T-cell (primary cell): ENCODE measurements at places on chromosomes 2 and 18.
A peak's percentile ranks its signal among the peaks of the same experiment; 100 is the strongest.

- no peak for DNase-seq
These were observed 461.4 kb upstream of the SPHKAP start for GRCh38 chr2:228642861-228643260.

GRCh38 chr2:216463148-216463547, 35.5 kb upstream of the RPL37A start:
- no peak for DNase-seq

GRCh38 chr2:238278626-238279323, 9.6 kb downstream of the PER2 start:
- no peak for DNase-seq

DNA sequence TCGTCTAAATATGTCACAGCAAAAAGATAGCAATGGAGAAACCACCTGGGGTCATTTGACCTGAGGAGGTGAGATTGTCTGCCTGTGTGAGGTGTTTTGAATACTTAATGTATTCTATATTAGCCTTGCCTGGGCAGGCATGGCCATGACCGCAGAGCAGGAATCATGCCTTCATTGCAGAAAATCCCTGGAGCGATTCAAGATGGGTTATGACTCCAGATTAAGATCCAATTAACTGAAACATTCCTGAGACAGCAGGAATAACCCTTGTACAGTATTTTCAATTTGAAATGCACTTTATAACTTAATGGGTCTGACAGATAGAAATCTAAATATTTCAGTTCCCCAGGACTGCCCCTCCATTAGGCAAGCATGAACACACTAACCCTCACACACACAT, 227.3 kb upstream of the RAB6C start:
- DNase-seq, result no peak

DNA sequence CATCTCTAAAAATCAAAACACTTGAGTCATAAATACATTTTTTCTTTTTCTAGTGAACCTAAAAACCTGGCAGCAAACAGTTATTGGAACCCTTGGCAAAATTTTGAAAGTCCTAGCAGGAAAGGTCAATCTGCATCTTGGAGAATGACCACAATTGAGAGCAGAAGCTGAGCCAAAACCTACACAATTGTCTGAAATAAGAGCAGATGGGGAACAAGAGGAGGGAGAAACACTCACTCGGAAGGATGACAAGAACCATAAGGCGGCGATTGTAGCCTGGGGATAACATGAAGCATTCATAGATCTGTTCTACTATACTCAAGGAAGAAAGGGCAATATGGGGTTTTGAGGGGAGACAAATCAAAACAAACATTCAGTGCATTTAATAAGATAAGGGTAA, 117.0 kb downstream of the CHN1 start:
- no peak for DNase-seq

GRCh38 chr2:120793682-120794403, 58.2 kb downstream of the GLI2 start:
- DNase-seq, result no peak

- DNase-seq, result no peak
These were observed 66.6 kb downstream of the ITGA4 start for GRCh38 chr2:181523756-181524155.

DNA sequence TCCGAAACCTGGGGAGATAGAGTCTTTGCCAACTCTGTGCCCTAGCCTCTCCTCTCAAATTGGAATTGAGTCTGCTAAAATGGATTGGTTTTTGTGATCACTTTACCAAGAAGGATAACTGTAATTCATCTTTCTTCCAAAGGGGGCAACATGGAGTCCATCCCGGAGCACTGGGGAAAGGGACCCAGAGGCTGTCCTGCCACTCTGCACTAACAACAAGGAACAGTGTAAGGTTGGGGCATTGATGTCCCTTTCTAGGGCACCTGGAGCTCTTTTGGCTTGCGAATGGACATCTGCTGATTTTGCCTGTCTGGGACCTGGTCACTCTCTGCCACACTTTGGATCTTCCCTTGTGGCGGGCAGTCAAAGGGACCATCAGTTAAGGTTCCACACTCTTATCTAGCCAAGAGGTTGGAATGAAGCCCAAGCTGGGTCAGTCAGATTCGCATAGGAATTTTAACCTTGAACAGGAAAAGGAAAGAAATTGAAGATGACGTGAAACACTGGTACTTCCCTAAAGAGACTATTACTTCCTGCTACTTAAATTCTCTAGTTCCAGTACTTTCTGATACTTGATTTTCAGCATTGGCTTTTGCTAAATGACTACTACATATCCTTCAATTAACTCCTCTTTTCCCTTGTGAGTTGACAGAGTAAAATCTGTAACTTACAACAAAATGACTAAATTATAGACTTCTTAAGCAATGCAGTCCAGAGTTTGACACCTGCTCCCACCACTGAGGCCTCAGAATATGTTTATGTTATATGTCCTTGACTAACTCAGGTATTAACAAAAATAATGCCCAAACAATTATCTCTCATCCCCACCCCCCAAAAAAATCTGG, 64.7 kb upstream of the KLF7 start:
- DNase-seq, result no peak

GRCh38 chr18:66630831-66631230, 26.9 kb upstream of the CDH19 start:
- DNase-seq, result no peak

DNA sequence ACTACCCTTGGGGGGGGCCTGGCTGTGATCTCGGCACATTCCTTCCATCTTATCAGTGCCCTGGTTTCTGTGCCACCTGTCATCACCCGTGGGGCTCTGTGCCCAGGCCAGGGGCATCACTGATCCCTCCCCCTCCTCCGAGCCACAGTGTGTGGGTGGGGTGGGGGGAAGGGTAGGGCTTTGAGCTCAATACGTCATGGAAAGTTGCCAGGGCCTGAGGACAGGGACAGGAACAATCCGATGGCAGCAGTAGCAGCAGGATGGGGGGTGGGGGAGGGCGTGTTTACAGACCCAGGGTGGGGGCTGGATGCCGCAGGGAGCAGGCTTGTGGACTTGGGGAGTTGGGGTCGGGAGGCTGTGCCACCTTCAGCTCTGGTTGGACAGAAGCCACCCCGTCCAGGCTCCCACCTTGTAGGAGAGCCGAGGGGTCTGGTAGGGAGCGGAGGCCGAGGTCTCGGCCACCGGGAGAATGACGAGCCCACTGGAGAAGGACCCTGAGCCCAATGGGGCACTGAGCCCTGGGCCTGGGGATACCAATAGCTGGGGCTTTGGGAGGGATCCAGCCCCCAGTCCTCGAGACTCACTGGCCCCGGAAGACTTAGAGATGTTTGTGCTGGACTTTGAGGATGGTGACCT, 3.5 kb downstream of the SLC4A3 start:
- no peak for DNase-seq

DNA sequence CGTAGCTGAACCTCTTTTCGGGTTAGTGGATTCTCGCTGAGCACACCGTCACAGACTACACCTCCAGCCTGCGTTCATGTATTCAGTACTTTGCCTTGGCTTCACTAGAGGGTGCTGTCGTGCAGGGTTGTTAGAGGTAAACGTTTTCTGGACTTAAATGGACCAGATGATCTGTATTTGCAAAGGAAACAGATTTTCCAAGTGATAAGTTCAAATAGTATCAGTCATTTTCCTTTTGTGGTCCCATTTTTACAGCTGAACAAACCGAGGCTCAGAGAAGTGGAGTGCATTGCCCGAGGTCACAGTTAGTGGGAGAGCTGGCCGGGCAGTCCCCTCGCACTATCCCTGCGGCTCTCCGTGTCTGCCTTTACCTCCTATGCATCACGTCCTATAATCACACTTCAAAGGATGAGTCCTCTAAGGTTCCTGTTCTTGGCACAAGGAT, 125.9 kb downstream of the MAP4K4 start:
- DNase-seq, result peak; percentile 70

DNA sequence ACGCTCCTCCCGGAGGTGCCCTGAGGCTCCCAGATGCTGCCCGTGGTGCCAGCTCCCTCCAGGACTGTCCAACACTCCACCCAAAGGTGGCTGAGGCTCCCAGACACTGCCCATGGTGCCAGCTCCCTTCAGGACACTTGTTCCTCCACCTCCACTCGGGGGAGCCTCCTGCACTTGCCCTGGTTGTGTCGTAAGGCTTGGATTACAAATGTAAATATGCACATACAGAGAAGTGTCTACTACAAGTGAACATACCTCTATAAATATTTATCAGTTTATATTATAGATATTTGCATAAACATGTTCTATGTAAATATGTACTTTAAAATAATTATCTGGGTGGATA, 143.3 kb downstream of the PXDN start:
- no peak for DNase-seq

- DNase-seq, result no peak
These were observed 1.1 kb downstream of the GLI2 start for GRCh38 chr2:120736624-120737339.

GRCh38 chr2:127508631-127509034, 17.7 kb downstream of the IWS1 start:
- DNase-seq, result no peak

DNA sequence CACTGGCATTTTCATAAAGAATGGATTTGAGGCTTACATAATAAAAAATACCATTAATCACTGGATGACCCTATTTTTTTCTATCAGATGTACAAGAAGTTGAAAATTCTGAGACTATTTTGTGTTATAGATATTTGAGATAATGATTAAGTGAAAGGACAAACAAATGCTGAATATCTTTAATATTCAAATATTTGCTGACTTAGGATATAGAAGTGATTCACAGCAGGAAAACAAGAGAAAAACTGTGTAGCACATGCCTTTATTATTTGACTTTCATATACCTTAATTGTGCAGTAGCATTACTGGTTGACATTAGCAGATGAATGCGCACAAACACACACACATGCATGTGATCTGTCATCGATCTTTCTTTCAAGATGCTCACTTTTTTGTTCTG, 766.5 kb downstream of the SATB2 start:
- DNase-seq, result no peak

DNA sequence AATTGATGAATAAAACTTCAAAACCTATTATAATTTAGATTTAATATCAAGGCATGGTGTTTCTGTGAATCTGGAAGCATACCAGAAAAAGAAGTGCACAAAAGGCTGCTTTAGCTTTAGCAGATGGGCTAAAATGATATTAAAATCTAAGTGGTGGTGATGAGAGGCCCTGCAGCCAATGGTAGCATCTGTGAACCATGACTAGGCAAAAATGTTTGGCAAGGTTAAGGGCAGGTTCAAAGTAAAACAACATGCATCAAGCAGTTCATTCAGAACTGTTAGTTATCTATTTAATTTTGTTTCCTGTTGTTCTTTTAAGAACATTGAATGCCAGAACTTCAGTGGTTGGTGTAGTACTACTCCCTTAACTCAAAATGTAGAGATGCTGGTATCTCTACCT, 1736.9 kb upstream of the CELF4 start:
- no peak for DNase-seq

DNA sequence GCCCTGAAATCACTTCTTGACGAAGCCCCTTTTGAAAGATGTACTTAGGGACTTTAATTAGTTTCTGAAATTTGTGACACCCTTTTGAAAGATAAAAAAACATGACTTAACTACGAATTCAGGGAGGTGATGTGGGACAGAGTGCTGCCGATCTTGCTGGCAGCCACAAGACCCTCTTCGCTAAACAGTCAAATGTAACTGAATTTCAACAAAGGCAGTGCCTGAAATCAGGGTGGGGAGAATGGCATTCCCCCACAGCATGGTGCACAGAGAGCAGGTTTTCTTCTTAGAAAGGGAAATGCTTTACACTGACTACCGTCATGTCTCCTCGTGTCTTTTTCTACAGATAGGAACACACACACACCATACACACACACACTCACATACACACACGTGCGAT, 640.2 kb upstream of the POU3F3 start:
- no peak for DNase-seq

GRCh38 chr2:165762723-165763122, 31.3 kb downstream of the GALNT3 start:
- no peak for DNase-seq

DNA sequence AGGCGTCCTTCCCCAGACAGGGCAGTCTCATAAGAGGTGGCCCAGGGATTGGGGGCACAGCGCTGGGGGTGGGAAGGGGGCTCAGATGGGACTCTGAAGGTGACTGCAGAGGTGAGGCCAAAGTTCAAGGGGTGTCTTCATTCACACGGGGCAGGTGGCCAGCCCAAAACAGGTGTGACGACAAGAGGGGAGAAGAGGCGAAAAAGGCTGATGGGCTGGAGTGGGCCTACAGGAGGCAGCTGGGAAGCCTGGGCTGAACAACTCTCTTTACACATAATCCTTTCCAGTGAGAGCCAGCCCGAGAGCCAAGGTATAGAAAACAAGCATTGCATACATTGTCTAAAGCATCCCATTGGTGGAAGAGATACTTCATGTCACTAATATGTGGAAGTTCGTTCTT, 130.9 kb upstream of the ASB18 start:
- DNase-seq, result no peak

DNA sequence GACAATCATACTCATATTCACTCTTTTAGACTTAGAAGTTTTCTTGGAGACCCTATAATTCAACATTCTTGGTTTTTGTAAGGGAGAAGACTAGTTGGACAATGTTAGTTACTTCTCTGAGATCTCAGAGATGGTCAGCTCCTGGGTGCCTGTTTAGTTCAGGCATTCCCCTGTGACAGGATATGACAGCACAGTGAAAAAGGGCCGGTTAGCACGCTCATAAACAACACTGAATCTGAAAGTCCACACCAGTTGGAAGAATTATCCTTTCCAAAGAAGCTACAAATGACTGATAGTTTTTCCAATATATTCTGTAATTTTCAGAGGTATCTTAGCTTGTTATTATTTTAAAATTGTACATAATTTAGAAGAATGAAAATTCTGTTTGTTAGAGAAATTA, 75.7 kb downstream of the ADAM23 start:
- no peak for DNase-seq

- no peak for DNase-seq
These were observed 69.8 kb downstream of the CCBE1 start for GRCh38 chr18:59627414-59627813.

DNA sequence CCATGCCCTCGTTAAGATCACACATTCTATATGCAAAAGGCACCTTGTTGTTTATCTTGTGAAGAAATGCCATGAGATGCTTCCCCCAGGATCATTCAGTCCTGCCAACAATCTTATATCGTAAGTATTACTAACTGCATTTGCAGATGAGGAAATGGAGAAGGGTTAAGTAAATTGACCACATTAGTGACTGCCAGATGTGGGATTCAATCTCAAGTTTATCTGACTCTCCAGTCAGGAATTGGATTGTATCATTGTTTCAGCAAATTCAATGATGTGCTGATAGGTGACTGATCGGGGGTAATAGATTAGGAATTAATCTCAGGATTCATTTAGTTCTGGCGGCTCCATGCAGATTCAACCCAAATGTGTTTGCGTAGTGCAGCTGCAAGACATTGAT, 106.2 kb downstream of the CNTNAP5 start:
- no peak for DNase-seq

- DNase-seq, result peak; percentile 62
These were observed at the start of gene ASTL for GRCh38 chr2:96138179-96139145. ASTL (minus strand) TSS chr2:96138502; CDS start chr2:96138436, 66 bp downstream.

DNA sequence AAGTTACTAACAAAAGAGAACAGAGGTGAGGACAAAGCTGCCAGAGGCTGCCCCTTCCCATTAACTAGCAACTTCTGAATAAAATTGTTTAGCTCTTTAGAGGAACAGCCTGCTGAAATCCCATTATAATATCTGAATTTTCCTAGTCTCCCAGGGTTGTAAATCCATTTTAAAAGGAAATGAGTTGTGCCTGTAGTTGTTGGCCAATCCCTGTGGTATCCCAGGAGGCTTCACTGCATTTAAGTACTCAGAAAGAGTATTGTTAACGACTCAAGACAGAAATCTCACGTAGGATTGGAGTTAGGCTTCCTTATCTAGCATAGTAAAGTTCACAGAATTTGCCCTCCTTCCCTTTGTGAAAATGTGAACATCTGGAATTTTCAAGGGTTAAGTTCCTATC, 8.9 kb downstream of the LAPTM4A start:
- DNase-seq, result no peak
